ENCODE measurements at places on chromosomes 1 and 21.
A peak's percentile ranks its signal among the peaks of the same experiment; 100 is the strongest.

GRCh38 chr1:53084589-53084971, 22.6 kb downstream of the PODN start:
- no peak for DNase-seq

DNA sequence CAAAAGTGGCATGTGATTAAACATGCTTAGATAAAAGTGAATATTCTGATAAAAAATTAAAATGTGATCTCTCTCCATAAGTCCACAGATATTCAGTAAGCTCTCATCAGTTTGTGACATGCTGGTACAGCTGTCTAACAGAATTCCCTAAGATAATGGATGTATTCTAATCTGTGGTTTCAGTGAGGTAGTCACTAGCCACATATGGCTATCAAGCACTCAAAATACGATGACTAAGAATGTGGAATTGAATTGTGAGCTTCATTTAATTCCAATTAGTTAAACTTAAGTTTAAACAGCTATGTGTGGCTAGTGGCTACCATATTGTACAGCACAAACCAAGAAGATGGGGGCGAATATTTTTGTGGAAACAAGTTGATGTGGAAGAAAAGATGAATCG, 4.1 kb upstream of the REG4 start:
- DNase-seq, result peak; percentile 80

- no peak for DNase-seq
These were observed 177.1 kb upstream of the RAB4A start for GRCh38 chr1:229093609-229094336.

GRCh38 chr21:33229784-33230544, at the start of gene IFNAR2:
IFNAR2 (plus strand) TSS chr21:33229938; CDS start chr21:33241923, 11,985 bp downstream.
- peak; percentile 56 for DNase-seq

- DNase-seq, result peak; percentile 29
These were observed 33.3 kb downstream of the ADCY10 start for GRCh38 chr1:167880580-167881021.

GRCh38 chr1:972726-973458, 6.6 kb downstream of the PLEKHN1 start:
- DNase-seq, result no peak

- DNase-seq, result no peak
These were observed 22.6 kb downstream of the TUFT1 start for GRCh38 chr1:151562661-151563060.

GRCh38 chr1:185936641-185937040, 202.4 kb downstream of the HMCN1 start:
- no peak for DNase-seq

DNA sequence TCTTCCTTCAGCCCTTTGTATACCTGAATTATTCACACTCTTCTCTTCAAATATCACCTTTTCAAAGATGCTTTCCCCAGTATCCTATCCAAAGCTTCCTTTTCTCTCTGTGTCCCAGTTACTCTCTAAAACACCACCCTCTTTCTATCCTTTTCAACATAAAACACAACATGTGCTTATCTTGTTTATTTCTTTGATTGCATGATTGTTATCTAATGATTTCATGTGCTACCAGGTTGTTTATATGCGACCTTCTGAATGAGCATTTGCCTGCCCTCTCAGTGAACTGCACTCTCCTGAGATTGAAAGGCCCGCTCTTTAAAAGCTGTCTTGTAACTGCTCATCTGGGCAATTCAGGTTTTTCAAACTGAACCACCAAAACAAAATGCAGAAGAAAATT, 97.7 kb upstream of the FGGY start:
- DNase-seq, result no peak
